ENCODE measurements at places on chromosomes 16 and 17.

DNA sequence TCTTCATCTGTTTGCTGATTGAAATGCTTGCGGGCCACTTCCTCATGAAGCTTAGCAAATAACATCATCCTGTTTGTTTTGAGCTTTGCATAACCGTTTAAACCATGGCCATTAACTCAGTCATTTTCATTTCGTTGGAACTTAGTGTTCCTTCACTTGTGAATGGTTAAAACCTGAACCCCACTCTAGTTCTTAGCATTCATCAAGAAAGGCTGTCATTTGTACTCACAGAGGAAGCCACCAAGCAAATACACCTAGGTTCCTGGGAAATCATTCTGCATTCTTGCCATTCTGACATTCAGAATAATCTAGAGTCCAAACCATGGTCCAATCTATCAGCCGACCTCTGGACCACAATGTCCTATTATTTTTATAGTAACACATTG lies 8.4 kb upstream of the TAT start:
- H3K36me3 ChIP-seq: no peaks in the 10 kb centered on the region
- no peak overlapping the region for H3K4me3 ChIP-seq
- no peaks in the 10 kb centered on the region for H3K4me1 ChIP-seq
- H3K27ac ChIP-seq: no peak overlapping the region

DNA sequence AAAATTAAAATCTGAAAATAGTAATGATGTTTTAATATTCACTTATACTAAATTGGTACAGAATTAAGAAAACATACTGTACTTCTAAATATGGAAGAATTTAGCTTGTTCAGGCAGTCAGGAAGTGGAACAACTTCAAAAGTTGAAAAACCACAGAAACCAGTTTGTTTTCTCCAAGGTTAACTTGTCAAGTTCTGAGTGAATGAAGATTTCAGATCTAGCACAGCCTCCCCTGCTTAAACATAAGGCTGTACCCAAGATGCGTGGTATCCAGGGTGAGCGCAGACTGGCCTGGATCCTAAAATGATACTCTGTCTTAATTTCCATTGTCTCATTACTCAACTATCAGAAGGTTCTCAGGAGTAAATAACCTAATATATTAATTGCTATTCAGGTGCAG lies 730.7 kb upstream of the KIF2B start:
- H3K27ac ChIP-seq: no peak overlapping the region
- H3K4me3 ChIP-seq: no peak overlapping the region
- DNase-seq: no peak

DNA sequence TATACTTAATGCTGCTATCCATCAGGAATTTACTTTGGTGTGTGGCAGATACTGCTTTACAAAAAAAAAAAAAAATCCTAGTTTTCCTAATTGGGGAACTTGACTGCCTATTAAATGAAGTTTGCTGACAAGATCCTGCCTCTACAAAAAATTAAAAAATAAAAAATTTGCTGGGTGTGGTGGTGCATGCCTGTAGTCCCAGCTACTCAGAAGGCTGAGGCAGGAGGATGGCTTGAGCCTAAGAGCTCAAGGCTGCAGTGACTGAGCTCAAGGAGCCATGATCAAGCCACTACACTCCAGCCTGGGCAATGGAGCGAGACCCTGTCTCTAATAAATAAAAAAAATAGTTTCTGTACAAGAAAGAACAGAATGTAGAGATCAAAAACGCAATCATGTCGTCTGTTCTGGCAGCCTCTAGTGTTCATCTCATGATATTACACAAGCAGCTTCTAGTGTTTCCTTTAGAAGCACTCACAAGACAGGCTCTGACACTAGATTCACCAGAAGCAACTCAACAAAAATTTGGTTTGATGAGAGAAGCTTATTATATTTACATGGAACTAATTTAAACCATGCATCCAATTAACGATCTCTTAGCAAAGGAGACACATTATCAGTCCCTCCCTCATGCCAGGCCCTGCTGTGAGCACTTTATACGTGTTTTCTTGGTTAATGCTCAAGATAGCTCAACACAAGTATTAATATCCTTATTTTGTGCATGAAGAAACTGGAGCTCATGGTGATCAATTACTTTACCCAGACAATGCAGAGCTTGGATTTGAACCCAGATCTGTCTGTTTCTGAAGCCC lies 6.8 kb upstream of the KRTAP17-1 start:
- peaks cover 14% of the 10 kb centered on the region for H3K36me3 ChIP-seq
- DNase-seq: no peak
- no peak overlapping the region for H3K27ac ChIP-seq
- H3K4me3 ChIP-seq: no peak overlapping the region
- H3K27me3 ChIP-seq: no peaks in the 10 kb centered on the region
- H3K4me1 ChIP-seq: 0 out of 2 replicates have a peak, but pooled peaks cover 3% of the 10 kb centered on the region

GRCh38 chr17:42561897-42562387 lies at the start of gene COASY:
COASY (plus strand) TSS chr17:42562148; CDS start chr17:42562623, 475 bp downstream.
- peaks cover 21% of the 10 kb centered on the region for H3K4me1 ChIP-seq
- peak; percentile 96 for DNase-seq
- no peaks in the 10 kb centered on the region for H3K27me3 ChIP-seq
- peak within 1 kb of the TSS; percentile 88 for H3K4me3 ChIP-seq

GRCh38 chr17:76812263-76812662 lies 55.9 kb upstream of the MGAT5B start:
- H3K36me3 ChIP-seq: no peaks in the 10 kb centered on the region
- H3K4me1 ChIP-seq: peaks cover 7% of the 10 kb centered on the region
- no peak for DNase-seq
- no peak overlapping the region for H3K27ac ChIP-seq
- H3K4me3 ChIP-seq: no peak overlapping the region

DNA sequence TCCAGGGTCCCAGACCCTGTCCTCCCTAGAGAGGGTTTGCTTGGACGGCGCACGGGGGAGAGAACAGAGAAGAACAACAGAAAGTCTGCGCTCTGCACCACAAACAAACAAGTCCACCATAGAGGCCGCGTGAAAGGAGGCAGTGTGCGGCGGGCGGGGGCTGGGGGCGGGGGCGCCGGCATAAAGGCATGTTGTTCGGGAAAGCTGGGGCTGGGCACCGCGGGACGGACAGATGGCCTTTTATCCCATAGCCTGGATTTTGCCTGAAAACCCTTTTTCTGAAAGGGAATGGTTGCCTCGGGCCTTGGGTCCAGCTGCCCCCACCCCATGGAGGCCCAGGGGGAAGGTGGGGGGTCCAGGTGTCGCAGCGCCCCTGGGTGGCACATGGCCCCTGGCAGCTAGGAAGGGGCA lies 26.0 kb downstream of the FA2H start:
- H3K4me1 ChIP-seq: peaks cover 24% of the 10 kb centered on the region
- no peak overlapping the region for H3K27ac ChIP-seq
- H3K36me3 ChIP-seq: no peaks in the 10 kb centered on the region
- DNase-seq: no peak

GRCh38 chr17:59167571-59168001 lies 12.0 kb downstream of the PRR11 start:
- no peak for DNase-seq
- H3K4me3 ChIP-seq: no peak overlapping the region
- H3K4me1 ChIP-seq: peaks cover 3% of the 10 kb centered on the region
- H3K27ac ChIP-seq: peak overlapping the region; percentile 72
- H3K27me3 ChIP-seq: no peaks in the 10 kb centered on the region
- peaks cover 13% of the 10 kb centered on the region for H3K36me3 ChIP-seq

- no peaks in the 10 kb centered on the region for H3K27me3 ChIP-seq
- no peaks in the 10 kb centered on the region for H3K36me3 ChIP-seq
- H3K4me3 ChIP-seq: no peak overlapping the region
- no peak for DNase-seq
- no peak overlapping the region for H3K27ac ChIP-seq
- H3K4me1 ChIP-seq: peaks cover 9% of the 10 kb centered on the region
Measured at GRCh38 chr16:12723681-12724080, 80.0 kb downstream of the CPPED1 start.

GRCh38 chr17:30780343-30780742 lies 44.1 kb downstream of the CRLF3 start:
- H3K4me1 ChIP-seq: no peaks in the 10 kb centered on the region
- H3K27ac ChIP-seq: peak overlapping the region; percentile 1
- DNase-seq: no peak

GRCh38 chr16:79089735-79090284 lies 510.7 kb downstream of the MAF start:
- no peaks in the 10 kb centered on the region for H3K27me3 ChIP-seq
- H3K27ac ChIP-seq: no peak overlapping the region
- DNase-seq: no peak
- H3K36me3 ChIP-seq: no peaks in the 10 kb centered on the region
- H3K4me1 ChIP-seq: peaks cover 3% of the 10 kb centered on the region

DNA sequence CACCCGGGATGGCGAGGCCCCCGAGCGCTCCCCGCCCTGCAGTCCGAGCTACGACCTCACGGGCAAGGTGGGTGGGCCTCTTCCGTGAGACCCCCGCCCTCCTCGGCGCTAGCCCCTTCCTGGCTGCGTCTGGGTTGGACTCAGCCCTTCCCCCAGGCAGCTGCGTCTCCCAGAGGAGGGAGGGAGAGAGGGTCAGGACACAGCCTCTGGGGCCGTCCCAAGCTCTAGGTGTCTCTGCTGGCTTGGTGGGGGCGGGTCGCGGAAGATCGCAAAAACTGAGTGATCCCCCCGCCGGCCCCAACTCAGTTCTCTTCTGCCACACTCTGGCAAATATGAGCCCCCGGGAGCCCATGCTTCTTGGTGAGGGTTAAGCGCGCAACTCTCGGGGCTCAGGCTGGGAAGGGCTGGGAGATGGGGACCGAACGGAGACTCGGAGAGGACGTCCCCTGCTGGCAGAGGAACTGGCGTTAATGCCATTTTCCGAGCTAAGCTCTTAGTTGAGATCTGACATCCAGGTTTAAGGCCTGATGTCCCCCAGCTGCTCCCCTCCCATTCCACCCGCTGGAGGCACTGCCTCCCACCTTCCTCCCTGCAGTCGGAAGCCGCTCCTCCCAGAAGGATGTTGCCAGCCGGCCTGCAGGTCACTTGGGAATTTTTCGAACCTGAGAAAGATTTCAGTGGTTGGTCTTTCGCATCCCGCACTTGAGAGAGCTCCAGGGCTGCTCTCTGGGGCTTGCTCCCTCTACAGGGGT lies 419 bp downstream of the RAB37 start:
- H3K27me3 ChIP-seq: peaks cover 18% of the 10 kb centered on the region
- H3K4me3 ChIP-seq: peak overlapping the region; percentile 81
- H3K27ac ChIP-seq: no peak overlapping the region
- peaks cover 34% of the 10 kb centered on the region for H3K4me1 ChIP-seq
- H3K36me3 ChIP-seq: no peaks in the 10 kb centered on the region

DNA sequence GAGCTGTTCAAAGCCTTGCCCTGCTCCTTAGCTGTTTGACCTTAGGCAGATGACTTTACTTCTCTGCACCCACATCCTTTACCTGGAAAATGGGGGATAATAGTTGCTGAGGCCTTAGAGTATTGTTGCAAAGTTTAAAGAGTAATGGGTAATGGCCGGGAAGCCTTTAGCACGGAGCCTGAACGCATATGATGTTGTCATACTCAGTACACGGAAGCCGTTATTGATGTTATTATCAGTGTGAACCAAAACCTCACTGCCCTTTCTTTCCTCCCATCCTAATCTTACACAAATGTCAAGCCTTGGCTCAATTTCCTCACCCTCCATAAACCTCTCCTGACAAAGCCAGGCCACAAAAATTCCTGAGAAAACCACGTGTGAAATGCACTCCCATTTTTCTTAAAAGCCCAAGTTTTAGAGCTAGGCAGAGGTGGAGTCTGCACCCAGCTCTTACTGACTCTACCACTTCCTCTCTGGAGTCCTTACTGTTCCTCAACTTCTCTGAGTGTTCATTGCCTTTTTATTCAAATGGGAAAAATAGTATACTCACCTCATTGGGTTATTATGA lies 67.3 kb upstream of the CACNG3 start:
- no peak for DNase-seq
- H3K27me3 ChIP-seq: no peaks in the 10 kb centered on the region
- H3K4me1 ChIP-seq: peaks cover 19% of the 10 kb centered on the region

- no peak for DNase-seq
- no peaks in the 10 kb centered on the region for H3K36me3 ChIP-seq
- peaks cover 11% of the 10 kb centered on the region for H3K4me1 ChIP-seq
- no peaks in the 10 kb centered on the region for H3K27me3 ChIP-seq
- no peak overlapping the region for H3K4me3 ChIP-seq
Measured at GRCh38 chr17:55783684-55784245, 32.9 kb downstream of the PCTP start.

GRCh38 chr17:43418441-43419374 lies 19.9 kb downstream of the ARL4D start:
- 0 out of 2 replicates have a peak, but pooled peaks cover 3% of the 10 kb centered on the region for H3K4me1 ChIP-seq
- no peak for DNase-seq
- H3K27ac ChIP-seq: no peak overlapping the region
- no peaks in the 10 kb centered on the region for H3K36me3 ChIP-seq
- H3K27me3 ChIP-seq: peaks cover 3% of the 10 kb centered on the region

- peaks cover 52% of the 10 kb centered on the region for H3K27me3 ChIP-seq
- H3K27ac ChIP-seq: no peak overlapping the region
- H3K36me3 ChIP-seq: no peaks in the 10 kb centered on the region
- no peak overlapping the region for H3K4me3 ChIP-seq
- no peaks in the 10 kb centered on the region for H3K4me1 ChIP-seq
Measured at GRCh38 chr16:23874613-23875294, 39.0 kb downstream of the PRKCB start.

DNA sequence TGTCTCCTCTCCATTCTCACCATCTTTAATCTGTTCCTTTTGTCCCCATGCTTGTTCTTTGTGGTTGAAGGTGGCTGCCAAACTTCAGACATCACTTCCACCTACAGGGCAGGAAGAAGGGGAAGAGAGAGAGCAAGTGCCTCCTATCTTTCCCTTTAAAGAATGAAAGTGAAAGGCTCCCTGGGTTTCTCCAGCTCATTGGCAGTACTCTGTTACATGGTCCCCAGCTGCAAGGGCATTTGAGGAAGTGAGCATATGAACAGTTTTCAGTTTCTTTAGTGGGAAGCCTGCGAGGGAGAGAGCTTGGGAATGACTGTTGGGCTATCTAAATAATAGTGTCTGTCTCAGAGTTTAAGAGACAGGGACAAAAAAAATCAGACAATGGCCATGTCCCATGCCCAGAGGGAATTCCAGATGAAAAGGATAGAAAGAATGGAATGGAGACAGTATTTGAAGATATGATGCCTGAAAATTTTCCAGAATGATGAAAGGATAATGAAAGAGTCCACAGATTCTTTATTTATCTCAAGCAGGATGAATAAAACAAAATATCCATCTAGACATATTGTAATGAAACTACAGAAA lies 159.9 kb downstream of the LGALS9B start:
- no peak overlapping the region for H3K4me3 ChIP-seq
- H3K27me3 ChIP-seq: peaks cover 4% of the 10 kb centered on the region
- DNase-seq: no peak
- H3K36me3 ChIP-seq: peaks cover 50% of the 10 kb centered on the region

- no peak overlapping the region for H3K27ac ChIP-seq
- H3K27me3 ChIP-seq: no peaks in the 10 kb centered on the region
- no peaks in the 10 kb centered on the region for H3K36me3 ChIP-seq
- H3K4me1 ChIP-seq: peaks cover 34% of the 10 kb centered on the region
- no peak for DNase-seq
- no peak overlapping the region for H3K4me3 ChIP-seq
Measured at GRCh38 chr16:66079671-66080334, 286.7 kb upstream of the CDH5 start.

GRCh38 chr16:58882292-58882691 lies 148.2 kb upstream of the GOT2 start:
- DNase-seq: no peak
- no peak overlapping the region for H3K4me3 ChIP-seq
- H3K27me3 ChIP-seq: peaks cover 2% of the 10 kb centered on the region
- H3K27ac ChIP-seq: no peak overlapping the region
- peaks cover 33% of the 10 kb centered on the region for H3K36me3 ChIP-seq
